ENCODE measurements at places on chromosomes 11 and 22. TPM values are rescaled to one million over a fixed set of nuclear protein-coding genes. Genes with fewer than 3 reads are reported as not detected.

- DNase-seq, result no peak
These were observed 73.8 kb downstream of the TP53I11 start for GRCh38 chr11:44876906-44877305.

GRCh38 chr22:23763579-23763945 lies 772 bp downstream of the C22orf15 start:
- no peak for DNase-seq

GRCh38 chr11:120354779-120355178 lies 18.6 kb downstream of the ARHGEF12 start:
- no peak for DNase-seq

DNA sequence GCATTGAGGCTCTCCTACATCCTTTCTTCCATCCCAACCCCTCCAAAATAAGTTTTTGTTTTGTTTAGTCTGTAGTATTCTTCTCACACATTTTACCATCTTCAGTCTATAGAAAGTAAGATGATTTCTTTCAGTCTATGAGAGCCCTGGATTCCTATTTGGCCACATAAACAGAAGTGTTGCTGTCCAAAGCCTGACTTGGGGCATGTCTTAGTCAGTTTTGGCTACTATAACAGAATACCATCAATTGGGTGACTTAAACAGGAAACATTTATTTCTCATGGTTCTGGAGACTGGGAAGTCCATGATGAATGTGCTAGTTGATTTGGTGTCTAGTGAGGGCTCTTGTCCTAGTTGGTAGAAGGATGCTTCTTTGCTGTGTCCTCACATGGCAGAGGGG lies 146.8 kb upstream of the DDI1 start:
- no peak for DNase-seq

- no peak for DNase-seq
These were observed 27.2 kb upstream of the RASSF10 start for GRCh38 chr11:12981676-12982522.

DNA sequence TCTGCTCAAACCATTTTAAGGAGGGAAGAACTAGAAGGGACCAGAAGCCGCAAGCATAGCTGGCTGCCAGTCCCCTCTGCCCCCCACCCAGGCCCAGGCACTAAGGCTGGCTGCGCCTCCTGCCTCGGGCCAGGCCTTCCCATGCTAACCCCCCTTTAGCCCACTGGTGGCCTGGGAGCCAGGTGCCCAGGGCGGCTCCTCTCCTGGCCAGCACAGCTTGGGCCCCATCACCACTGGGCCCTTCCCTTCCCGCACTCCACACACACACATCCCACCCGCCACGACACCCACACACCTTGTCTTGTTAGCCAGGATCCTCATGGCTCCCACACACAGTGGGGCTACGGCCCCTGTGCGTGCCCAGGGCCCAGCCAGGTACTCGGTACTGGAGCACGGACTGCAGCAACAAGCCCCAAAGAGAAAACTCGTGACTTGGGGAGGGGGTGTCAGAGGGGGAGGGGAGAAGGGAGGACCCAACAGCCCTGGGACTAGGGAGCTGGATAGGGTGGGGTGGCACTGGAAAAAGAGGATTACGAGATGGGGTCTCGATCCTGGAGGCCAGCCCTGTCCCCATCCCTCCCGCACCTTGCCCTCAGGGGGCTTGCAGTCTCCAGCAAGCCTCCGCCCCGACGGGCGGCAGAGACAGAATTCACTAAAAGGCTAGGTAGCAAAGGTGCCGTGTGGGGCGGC lies 16.0 kb downstream of the BCL9L start:
- DNase-seq, result no peak

DNA sequence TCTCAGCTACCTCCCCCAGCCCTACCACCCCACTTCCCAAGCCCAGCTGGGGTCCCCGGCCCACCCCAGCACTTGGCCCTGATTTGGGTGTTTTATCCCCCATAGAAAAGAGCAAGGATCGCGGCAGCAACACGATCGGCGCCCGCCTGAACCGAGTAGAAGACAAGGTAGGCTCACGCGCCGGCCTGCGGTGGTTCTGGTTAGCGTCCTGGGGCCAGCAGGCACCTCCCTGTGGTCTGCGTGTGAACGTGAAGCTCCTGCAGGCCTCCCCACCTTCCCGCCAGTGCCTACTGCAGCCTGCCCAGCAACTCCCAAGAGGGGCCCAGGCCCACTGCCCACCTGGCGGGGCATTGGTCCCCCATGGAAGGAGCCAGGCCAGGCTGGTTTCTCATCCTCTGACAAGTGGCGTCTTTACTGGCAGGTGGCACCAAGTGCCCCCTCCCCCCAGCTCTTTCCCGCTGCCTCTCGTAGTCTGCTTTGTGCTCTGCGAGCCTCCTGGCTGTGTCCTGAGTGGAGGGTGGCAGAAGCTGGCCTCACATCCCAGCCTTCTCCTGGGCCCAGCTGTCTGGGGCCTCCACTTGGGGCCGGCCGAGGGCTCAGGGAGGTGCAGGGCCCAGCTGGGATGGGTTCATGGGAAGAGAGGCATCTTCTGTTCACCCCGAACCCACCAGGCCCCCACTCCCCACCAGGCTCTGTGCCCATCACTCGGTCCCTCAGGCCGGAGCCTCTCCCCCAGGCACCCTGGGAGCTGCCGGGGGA lies 78.3 kb upstream of the KCNQ1OT1 start:
- DNase-seq, result peak; percentile 4

GRCh38 chr11:121631456-121631855 lies 178.7 kb upstream of the SORL1-AS1 start:
- no peak for DNase-seq

DNA sequence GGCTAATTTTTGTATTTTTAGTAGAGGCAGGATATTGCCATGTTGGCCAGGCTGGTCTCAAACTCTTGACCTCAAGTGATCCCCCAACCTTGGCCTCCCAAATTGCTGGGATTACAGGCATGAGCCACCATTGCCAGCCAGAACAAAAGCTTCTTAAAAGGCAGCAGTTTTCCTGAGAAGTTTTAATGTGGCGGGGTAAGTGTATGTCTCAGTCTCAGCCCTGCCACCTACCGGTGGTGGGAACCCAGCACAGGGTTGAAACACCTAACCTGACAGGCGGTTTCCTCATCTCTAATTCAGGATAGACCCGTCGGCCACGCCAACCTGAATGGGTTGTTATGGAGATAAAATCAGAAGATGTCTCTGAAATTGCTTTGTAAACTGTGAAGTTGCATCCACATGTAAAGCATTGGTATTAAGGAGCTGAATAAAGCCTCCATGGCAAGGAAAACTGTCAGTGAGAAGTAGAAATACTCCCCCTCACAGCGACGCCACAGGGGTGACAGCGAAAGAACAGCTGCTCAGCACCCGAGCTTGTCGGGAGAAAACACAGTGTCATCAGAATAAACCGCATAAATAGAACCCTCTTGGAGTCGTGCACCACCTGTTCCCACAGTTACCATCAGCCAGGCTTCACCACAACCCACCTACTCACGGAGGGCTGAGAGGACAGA lies 165.9 kb upstream of the NCAM1 start:
- DNase-seq, result no peak

GRCh38 chr11:44506375-44507016 lies 59.0 kb upstream of the CD82 start:
- DNase-seq, result no peak

DNA sequence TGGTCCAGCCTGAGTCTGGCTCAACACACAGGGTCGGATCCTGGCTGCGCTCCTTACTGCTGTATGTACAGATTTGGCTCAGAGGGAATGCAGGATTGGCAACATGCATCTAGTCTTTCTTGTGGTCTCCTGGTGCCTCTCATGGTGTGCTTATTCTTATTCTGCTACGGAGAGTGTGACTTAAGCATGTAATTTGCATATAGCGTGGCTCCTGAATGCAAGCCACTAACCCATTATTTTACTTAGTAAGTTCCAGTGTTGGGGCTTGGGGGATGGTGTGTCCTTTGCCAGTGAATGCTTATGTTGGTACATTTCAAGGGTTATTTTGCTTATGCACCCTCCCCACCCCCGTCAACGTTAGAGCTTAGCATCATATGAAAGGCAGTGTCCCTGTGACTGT lies 51.2 kb downstream of the PTPRJ start:
- DNase-seq, result no peak

DNA sequence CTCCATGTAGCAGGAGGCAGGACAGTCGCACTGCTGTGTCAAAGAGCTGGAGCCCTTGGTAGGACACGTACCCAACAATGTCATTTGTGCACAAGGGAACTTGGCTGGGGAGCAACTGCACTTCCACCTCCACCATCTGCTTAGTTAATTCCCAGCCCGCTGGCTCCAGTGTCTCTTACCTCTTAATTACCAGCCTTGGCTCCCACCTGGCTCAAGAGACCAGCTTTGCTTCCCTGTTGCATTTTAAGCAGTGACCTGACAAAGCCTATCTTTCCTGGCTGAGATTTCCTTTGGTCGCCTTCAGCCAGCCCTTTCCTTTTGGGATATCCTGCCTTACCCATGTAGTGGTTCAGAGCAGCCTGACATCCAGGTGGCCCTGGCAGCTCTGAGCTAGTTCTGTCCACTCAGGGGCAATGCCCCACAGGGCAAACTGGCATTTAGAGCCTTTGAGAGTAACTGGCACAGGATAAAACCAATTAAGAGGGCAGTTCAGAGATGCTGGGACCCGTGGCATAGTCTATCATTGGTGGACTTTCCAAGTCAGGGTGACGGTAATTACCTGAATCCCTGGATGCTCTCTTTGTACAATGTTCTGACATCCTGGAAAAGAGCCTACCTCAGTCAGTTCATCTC lies 212.6 kb upstream of the SORL1-AS1 start:
- DNase-seq, result peak; percentile 99

DNA sequence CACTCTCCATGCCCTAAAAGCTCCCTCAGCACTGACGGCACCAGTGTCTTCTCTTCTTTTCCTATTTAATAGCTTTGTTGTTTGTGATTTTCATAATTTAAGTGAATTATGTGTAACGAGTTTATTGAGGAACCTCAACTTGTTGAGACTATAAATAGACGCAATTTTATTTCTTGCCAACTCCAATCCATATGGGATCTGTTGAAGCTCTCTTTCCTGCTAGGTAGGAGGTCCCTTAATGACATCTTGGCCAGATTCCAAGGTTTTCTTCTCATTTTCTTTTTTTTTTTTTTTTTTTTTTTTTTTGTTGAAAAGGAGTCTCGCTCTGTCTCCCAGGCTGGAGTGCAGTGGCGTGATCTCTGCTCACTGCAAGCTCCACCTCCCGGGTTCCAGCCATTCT lies 14.2 kb downstream of the RTL6 start:
- DNase-seq, result no peak

DNA sequence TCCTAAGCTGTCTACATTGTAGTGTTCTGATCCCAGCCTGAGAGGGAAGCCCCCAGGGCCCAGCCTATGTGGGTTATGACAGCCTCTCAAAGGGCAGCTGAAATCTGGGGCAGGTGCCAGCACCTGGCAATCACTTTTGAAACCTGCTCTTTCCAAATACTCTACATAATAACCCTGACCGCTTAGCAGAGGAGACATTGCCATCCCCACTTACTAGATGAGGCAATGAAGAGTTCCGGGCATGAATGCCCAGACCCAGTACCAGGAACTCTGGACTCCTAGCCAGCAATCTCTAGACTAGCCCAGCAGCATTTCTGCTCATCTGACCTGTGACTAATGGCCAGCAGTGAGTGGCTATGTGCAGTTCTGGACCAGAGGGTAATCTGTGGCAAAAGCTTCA lies 412.4 kb upstream of the CADM1 start:
- peak; percentile 29 for DNase-seq

GRCh38 chr22:37588546-37589215 lies 8.8 kb upstream of the LGALS2 start:
- DNase-seq, result no peak

GRCh38 chr11:1845561-1846452 lies 7.0 kb downstream of the TNNI2 start:
- no peak for DNase-seq

DNA sequence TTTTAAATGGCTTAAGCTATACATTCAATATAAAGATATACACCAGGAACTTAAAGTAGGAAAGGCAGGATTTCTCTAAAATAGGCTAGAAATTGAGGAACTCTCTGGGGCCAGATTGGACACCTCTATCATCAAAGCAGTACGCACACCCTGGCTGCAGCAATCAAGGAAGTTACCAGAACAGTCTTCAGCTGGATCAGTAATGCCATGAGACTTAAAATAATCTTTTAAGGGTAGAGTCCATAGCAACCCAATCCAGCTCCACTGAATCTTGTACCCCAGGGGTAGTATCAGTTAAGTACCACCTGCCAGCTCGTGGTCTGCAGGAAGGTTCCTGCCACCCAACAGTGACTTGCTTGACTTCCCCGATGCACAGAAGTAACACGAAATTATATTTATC lies 3.0 kb downstream of the RDX start:
- DNase-seq, result no peak

Gene DBX1
- not detected for total RNA-seq

Gene OR2AT4
- total RNA-seq, result not detected

Gene DEFB131B
- total RNA-seq, result not detected

Gene C22orf15
- total RNA-seq, result not detected

Gene ARAP1
- total RNA-seq, result 89.9 TPM

Gene MPZL2
- total RNA-seq, result not detected

Gene TBX1
- 15.4 TPM for total RNA-seq
